ENCODE measurements at places on chromosomes 12 and 14. TPM values are rescaled to one million over a fixed set of nuclear protein-coding genes. Genes with fewer than 3 reads are reported as not detected.

The ASCL1 gene
- total RNA-seq = not detected

The CPNE6 gene
- total RNA-seq = not detected

The NEUROD4 gene
- total RNA-seq = not detected

The KCNC2 gene
- total RNA-seq = not detected

The INTS13 gene
- total RNA-seq = 54.5 TPM

The C3AR1 gene
- total RNA-seq = 0.97 TPM

DNA sequence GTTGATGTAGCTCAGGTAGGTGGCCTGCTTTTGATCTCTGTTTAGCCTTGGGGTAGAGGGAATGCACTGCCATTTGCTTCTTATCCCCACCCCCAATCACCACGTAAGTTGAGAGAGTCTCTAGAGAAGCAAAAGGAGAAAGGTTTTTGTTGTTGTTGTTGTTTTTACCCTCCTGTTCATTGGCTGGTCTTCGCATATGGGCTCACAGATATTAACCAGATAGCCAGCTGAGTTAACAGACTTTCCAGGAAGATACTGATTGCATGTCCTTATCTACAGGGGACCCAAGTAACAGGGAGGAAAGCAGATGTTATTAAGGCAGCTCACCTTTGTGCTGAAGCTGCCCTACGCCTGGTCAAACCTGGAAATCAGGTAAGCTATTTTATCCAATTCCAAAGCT lies 2.9 kb downstream of the PA2G4 start:
- no peak for DNase-seq

DNA sequence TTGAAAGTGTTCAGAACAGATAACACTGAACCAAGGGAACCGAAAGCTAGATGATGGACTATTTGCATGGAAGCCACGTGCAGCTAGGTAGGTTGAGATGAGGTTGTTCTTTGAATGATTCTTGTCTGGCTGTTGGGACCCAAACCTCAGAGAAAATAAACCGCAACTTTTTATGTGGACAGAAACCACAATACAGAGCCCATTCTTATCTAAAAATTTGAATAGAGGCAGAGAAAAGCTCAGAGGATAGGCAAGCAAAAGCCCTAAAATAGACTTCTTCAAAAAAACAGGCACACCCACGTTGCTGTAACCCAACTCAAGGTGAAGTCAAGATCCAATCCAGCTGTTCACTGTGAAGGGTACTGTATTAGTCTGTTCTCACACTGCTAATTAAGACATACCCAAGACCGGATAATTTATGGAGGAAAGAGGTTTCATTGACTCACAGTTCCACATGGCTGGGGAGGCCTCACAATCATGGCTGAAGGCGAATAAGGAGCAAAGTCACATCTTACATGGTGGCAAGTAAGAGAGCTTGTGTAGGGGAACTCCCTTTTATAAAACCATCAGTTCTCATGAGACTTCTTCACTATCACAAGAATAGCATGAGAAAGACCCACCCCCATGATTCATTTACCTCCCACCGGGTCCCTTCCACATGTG lies 353.8 kb downstream of the AACS start:
- no peak for DNase-seq

- DNase-seq = no peak
Observed at GRCh38 chr14:23392613-23393012, 15.5 kb downstream of the MYH6 start.

DNA sequence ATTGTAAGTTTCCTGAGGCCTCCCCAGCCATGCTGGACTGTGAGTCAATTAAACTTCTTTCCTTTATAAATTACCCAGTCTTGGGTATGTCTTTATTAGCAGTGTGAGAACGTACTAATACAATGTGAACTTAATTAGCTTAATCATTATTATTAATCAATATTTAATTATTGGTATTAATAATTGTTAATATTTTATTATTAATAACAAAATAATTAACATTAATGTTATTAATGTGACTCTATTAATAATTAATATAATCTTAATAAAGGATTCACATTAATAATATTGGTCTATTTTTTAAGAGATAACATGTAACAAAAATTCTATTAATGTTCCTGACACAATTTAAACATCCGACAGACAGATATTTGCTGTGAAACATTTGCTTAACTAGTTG lies 164.9 kb upstream of the ATF7IP start:
- no peak for DNase-seq

DNA sequence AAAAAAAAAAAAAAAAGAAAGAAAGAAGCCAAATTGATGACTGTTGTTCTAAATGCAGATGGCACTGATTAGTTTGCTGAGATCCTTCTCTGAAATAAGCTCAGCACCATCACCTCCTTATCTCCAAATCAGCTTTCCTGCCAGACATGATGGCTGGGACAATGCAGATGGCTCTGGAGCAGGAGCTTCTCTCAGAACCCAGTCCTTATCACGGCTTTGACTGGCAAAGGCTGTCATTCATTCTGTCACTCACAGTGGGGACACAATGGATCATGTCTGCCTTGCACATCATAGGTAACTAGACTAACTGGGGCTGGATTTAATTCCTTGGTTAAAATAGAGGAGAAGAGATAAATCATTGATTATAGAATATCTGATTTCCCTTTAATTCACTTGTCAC lies 146.3 kb downstream of the PDZRN4 start:
- no peak for DNase-seq

- peak; percentile 67 for DNase-seq
Observed at GRCh38 chr14:99603471-99604277, at the start of gene CCDC85C. CCDC85C (minus strand) TSS chr14:99604207; CDS start chr14:99603959, 248 bp downstream.

- DNase-seq = no peak
Observed at GRCh38 chr14:93309427-93309966, 23.3 kb downstream of the BTBD7 start.

DNA sequence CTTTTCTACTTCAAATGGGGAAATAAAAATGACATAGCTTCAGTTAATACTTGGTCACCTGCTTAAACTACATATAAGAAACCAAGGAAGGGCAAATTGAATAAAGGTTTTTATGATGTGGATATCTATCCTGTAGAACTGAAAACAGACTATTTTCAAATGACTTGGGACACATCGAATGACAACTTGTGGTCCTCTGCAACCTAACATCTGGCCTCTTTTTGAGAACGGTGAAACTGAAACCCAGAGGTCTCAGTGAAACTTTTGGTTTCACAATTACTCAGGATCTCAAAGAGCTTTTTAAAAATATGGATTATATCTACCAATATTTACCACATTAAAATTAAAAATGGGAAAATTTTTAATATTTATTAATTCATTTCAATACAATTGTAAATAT lies 65.2 kb downstream of the PPP2R5E start:
- peak; percentile 38 for DNase-seq

GRCh38 chr12:6118891-6119568 lies 5.4 kb downstream of the VWF start:
- no peak for DNase-seq

DNA sequence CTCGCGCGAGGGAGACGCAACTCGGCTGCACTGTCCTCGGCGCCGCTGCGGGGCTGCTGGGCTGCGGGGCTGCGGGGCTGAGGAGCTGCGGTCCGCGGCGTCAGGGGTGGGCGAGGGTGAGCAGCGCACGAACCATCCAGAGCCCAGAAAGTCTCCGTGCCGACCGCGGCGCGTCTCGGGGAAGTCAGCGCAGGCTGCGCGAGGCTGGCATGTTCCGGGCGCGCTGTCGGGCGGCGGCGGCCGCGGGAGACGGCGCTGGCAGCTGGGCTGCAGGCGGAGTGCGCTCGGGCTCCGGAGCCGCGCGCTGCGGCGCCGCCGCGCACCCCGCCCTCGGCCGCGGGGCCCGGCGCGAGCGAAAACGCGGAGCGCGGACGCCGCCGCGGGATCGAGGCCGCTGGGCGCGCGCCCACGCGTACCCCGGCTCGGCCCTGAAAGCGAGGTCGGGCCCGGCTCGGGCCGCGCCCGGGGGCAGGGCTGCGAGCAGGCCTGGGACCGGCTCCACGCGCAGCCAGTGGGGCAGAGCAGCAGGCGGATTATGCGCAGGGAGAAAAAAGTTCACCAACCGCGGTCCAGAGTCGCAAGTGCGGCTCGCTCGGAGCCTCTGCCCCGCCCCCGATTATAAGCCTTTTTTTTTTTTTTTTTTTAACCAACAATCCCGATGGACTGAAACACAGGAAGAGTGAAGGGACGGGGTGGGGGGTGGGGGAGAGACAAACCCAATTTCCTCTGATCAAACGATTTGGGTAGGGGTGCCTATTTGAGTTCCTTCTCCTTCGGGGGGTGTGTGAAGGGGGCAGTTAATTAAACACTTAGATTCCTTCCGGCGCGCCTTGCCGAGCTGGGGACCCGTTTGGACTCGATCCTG lies at the start of gene PRICKLE1:
PRICKLE1 (minus strand) TSS at position 282 of the 865 bp plus-strand sequence. CDS start 117,230 bp downstream, outside the sequence.
- DNase-seq = peak; percentile 34
